GM10248 (cell line): ENCODE measurements at places on chromosomes 7 and 10.

GRCh38 chr7:139252451-139252850 lies 21.4 kb downstream of the UBN2 start:
- DNase-seq = no peak

GRCh38 chr7:158054611-158055010 lies 533.0 kb downstream of the PTPRN2 start:
- no peak for DNase-seq

GRCh38 chr7:102004229-102004628 lies 186.8 kb downstream of the CUX1 start:
- DNase-seq = no peak

DNA sequence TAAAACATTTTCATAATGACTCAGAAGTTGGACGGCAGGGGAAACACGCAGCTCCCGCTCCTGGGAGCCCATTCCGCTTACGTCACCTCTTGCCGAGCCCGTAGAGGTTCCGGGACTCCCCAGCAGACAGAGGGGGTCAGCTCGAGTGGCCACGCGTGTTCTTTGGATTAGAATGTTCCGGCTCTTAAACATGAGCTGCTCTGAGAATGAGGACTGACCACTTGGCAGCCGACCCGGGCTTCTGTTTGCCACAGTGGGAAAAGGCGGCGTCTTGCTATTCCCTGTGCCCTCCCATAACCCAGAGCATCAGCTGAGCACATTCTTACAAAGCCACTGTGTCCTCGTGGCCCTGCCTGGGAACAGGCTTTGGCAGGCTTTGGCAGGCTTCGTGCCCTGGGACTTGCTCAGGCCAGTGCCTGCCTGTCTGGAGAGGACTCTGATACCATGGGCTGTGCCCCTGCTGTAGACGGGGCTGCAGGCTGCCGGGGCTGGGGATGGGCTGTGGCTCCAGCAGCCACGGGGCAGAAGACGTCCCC lies 40.1 kb downstream of the PFKP start:
- DNase-seq = no peak

- no peak for DNase-seq
Observed at GRCh38 chr7:103011650-103012049, 62.9 kb downstream of the FBXL13 start.

DNA sequence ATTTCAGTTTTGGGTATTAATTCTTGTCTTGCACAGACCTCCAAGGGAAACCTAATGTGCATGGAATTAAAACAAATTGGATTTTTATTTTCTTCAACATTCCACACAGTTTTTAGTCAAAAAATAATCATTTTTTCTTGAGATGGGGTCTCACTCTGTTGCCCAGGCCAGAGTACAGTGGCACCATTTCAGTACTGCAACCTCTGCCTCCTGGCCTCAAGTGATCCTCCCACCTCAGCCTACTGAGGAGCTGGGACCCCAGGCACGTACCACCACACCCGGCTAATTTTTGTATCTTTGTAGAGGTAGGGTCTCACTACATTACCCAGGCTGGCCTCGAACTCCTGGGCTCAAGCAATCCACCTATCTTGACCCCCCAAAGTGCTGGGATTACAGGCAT lies 4.9 kb downstream of the BAIAP2L1 start:
- no peak for DNase-seq

DNA sequence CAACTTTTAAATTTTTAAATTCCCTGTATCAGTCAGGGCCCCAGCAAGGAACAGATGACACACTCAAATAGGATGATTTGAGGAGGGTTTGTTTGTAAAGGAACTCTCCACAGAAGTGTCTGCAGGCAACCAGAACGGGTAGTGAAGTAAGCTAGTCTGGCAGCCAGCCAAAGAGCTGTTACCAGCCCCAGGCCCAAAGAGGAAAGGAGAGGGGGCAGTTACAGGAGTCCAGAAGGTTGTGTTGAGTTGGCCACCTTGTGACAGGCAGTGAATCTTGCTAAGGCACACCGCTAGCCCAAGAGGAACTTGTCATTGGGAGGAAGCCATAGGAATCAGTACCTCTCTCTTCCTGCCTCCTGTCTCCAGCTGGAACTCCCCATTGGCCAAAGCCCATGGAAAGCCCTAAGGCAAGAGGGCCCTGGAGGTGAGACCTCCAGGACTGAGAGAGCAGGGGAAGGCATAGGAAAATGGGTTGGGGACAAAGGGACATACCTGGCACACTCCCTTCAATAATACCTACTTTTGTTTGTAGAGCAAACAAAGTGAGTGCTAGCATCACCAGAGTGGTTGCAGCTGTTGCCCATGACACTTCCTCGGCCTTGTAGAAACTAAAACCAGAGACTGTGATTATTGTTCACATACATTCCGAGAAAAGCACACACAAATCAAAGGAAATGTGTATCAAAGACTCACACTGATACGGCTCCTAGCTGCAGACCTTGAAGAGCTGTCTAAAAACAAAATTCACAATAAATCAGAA lies 25.4 kb upstream of the GATAD1 start:
- DNase-seq = no peak

GRCh38 chr7:36896418-36896817 lies 172.1 kb upstream of the AOAH start:
- no peak for DNase-seq

DNA sequence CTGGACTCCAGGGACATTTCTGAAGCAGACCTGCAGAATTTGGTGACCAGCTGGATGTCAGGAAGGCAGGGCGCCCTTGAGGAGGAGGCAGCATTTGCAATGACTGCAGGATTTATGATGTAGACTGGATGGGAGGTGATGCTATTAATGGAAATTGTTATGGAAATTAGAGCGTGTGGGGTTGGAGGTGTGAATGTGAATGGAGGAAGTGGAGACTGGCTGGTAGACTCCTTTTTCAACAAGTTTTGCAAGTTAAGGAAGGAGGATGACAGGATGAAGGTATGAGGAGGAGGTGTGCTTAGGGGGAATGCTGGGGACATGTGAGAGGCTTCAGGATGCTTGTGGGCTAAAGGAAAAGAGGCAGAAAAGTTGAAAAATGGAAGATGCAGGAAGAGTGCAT lies 137.0 kb downstream of the TMEM178B start:
- no peak for DNase-seq

DNA sequence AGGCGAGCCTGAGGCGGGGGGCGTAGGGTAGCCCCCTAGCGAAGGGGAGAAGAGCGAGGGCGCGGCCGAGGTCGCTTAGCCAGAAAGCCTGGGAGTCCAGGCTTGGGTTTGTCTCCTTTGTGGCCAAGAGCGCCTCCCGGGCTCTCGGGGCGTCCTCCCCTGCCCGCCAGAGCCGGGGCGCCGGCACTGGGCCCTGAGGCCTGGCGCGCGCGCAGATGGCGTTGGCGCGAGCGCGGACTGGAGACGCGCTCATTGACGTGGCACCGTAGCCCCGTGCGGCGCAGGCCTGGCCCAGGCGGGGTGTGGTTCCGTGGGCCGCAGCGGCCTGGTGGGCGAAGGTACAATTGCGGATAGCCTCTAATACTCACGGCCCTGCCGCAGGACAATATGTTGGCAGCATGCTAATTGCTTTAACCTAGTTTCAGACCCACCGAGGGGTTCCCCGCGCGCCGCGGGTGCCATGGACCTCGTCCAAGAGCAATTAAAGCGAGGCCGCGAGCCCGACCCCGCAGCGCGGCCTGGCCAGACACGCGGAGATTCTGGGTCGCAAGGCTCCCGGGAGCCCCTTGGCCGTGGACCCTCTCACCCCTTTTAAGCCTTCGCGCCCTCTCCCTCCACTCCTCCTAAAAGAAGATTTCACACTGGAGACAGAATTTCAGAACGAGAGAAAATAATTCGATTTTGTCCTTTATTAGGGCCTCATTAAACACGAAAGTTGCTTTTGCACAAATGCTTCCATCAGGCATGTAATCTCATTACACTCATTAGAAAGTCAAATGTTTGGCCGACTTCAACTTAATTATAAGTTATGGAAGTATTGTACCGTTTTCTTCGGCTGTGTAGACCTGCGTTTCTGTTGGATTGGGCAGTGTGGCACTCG lies 3.1 kb downstream of the PTF1A start:
- peak; percentile 7 for DNase-seq

DNA sequence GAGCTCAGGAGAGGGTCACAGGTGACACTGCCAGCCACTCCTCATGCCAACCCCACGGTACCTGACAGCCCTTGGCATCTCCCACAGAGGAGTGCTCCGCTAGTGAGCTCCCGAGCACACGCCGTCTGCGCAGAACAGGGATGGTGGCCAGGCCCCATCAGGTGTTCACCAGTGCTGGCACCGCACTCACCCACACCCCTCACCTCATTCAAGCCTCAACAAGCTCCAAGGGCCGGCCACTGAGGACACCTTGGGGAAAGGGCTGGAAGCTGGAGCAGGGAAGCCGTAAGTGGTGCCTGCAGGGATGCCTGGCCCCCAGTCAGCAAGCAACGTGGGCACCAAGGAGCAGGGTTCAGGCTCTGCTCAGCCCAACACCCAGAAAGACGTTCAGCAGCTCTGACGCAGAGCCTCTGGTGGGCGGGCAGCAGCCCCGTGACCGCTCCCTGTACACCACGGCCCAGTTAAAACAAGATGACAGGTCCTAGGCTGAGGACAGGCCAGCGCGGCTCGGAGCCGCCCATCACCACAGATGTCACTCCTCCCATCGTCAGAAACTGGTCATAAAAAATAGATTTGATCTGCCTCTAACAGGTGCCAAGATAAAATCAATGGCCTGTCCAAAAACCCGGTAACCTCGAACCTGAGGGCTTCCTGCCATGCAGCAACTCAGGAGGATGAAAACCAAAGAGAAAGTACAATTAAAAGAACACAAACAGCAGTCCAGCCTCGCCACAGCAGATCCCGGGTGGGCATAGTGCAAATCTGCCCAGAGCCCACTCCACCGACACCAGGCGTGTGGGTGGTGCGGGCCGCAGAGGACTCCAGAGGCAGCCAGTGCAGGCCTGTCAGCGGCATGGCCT lies 275.9 kb downstream of the MAD1L1 start:
- DNase-seq = no peak

DNA sequence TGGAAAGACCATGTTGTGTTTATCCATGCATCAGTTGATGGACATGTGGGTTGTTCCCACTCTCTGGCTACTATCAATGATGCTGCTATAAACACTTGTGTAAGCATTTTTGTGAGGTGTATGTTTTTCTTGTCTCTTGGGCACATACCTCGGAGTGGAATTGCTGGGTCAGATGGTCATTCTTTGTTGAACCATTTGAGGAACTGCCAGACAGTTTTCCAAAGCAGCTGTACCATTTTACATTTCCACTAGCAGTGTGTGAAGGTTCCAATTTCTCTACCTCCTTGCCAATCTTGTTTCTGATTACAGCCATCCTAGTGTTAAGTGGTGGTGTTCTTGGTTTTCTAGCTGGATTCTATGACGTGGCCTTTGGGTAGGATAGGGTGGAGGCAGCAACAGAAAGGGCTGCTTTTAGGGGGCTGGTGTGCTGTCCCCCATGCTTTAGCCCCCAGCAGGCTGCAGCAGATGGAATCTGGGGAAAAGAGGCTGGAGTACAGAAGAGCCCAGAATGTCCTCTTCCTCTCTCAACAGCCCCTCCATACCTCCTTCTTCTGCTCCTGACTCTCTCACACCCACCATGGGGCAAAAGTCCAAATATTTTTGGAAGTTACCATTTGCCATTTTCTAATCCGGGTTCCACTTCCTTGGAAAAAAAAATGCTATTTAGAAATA lies 352.7 kb downstream of the FRMD4A start:
- DNase-seq = no peak

GRCh38 chr10:133088956-133089800 lies 1.5 kb downstream of the ADGRA1 start:
- DNase-seq = no peak

- no peak for DNase-seq
Observed at GRCh38 chr10:122336961-122337360, 37.5 kb upstream of the PLEKHA1 start.

GRCh38 chr10:124072541-124072940 lies 20.9 kb downstream of the CHST15 start:
- no peak for DNase-seq

GRCh38 chr7:154985230-154985629 lies 17.7 kb downstream of the PAXIP1 start:
- no peak for DNase-seq

DNA sequence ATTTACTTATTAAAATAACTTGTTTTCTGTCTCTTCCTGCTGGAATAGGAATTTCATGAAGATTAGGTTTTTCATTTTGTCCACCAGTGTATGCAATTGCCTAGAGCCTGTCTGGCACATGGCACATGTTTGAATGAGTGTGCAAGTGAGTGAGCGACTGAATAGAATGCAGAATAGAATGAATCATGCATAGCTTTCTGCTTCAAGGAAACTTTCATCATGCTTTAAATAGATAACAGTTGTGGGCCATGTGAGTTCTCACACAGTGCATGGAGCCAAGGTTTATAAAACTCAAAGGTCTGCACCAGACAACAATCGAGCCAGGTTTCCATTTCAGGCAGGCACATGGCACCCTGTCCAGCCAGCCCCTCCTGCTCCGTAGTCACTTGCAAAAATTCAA lies 74.2 kb upstream of the HECW1 start:
- DNase-seq = no peak

DNA sequence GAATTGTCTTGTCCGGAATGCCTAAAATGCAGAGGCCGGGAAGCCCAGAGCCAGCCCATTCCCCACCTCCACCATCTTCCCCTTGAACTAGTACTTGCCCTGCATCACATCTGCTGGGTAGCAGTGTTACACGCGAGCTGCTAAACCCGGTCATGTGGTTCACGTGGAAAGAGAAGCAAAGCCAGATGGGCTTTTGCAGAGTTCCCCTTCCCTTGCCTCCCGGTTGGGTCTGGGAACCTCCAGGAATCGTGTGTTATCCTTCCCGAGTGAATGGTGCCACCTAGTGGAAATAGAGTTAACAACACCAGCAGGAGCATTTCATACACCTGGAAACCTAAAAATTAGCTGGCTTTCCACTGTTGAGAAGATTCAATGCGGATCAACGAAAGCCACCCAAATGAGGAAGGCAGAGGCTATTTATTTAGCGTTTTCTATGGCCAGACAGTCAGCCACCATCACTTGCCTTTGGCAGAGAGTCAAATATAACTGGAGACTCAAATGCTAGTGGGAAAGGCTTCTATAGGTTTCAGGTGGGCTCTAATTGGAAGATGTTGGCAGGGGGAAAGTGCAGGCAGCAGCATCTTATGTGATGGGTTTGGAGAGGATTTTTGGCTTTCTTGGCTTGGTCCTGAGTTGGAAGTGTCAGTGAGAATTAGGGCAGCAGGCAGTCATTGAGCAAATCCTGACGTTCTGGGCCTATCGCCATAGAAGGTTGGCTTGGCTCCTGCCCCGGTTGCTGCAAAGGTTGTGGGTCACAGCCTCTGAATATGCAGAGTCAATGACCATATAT lies 12.9 kb upstream of the DENND2A start:
- peak; percentile 49 for DNase-seq

DNA sequence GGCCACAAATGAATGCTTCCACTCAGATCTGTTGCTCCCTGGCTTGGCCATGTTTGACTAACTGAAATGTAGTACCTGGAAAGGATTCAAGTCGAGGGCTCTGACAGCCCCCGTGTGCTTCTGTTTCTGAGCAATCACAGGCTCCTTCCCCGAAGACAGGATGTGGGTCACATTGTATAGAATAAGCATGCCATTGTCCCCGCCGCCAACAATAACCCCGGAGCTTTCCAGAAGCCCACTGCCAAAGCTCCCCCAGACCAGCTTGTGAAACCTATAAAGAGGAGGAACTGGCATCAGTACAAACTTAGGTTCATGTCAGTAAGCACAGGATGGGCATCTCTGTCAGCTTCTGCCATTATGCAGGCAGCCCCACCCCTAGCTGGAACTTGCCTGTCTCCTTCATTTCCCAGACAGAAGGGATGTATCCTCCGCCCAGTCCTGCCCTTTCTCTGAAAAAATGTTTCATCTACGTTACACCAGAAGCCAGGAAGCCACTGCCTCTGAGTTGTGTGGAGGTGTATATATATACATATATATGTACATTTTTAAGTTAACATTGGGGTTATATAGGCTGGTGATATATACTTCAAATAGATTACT lies 10.3 kb downstream of the SEC31B start:
- DNase-seq = no peak
